Stimulated activated CD8-positive, alpha-beta memory T cell treated with anti-CD3 and anti-CD28 coated beads, Interleukin-7, amount 100 ng/mL, for 1 hour (primary cell): ENCODE measurements at places on chromosomes 6 and 20.

GRCh38 chr6:18035330-18035854 is 48.0 kb upstream of the KIF13A start:
- no peak for DNase-seq

DNA sequence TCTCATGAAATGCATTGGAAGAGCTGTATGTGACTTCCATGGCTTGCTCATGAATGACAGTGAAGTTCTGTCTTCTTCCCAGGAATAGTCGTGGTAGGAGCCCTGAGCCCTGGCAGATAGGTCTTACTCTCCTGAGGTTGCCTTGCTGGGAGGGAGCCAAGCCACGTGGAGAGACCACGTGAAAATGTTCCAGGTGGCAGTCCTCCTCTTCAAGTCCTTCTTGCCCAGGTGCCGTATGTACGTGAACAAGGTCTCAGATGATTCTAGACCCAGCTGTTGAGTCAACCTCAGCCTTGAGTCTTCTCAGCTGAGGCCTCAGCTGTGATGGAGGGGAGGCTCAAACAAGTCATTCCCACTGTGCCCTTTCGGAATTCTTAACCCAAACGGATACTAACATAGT is 192.4 kb upstream of the PRDM1 start:
- no peak for DNase-seq

- DNase-seq, result no peak
Measured at GRCh38 chr6:154852687-154853086, 119.5 kb downstream of the SCAF8 start.

- DNase-seq, result no peak
Measured at GRCh38 chr6:43904311-43905123, 134.5 kb downstream of the VEGFA start.

- DNase-seq, result no peak
Measured at GRCh38 chr6:48670546-48670945, 559.5 kb upstream of the PTCHD4 start.
